A172 (cell line): ENCODE measurements at places on chromosomes 6 and 20. TPM values are rescaled to one million over a fixed set of nuclear protein-coding genes. Genes with fewer than 3 reads are reported as not detected.

SMLR1 gene
- not detected in 2 replicates for total RNA-seq

LY6G6C gene
- total RNA-seq: not detected in 2 replicates

DNA sequence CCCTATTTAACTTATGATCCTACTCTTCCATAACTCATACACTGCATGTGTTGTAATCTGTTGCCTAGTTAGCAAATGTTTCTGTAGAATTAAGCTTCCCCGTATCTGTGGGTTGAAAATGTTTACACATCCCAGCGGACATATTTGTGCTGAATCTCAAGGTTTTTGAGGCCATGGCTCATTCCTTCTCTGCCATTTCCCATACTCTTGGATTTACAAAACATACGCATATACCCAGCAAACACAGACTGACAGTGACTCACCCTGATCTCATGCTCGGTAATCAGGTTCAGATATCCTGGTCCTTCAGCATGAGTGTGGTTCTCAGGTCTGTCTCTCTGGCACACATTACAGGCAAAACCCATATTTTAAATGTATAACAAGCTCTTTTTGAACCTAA, 58.7 kb downstream of the AGPAT4 start:
- DNase-seq: peak; percentile 56

- no peak for DNase-seq
Measured at GRCh38 chr20:59322081-59322480, 21.7 kb downstream of the EDN3 start.

GRCh38 chr20:24011282-24011681, 22.7 kb upstream of the GGTLC1 start:
- DNase-seq: no peak

HLA-B gene
- total RNA-seq: 284 and 365 TPM in 2 replicates

TREML1 gene
- not detected in 2 replicates for total RNA-seq

- peak; percentile 52 for DNase-seq
Measured at GRCh38 chr6:99119109-99120031, 171.6 kb upstream of the FBXL4 start.

GRCh38 chr6:39758905-39759605, 33.1 kb upstream of the DAAM2 start:
- no peak for DNase-seq
